Cardiac septum (tissue), 1 donor: ENCODE measurements at places on chromosomes 5 and 9. TPM values are rescaled to one million over a fixed set of nuclear protein-coding genes. Genes with fewer than 3 reads are reported as not detected.

GRCh38 chr5:12102151-12102550 is 197.9 kb upstream of the CTNND2 start:
- no peak for DNase-seq

GRCh38 chr5:39409033-39409432 is 15.7 kb downstream of the DAB2 start:
- no peak for DNase-seq

GRCh38 chr5:56692359-56693219 is 122.8 kb upstream of the MAP3K1 start:
- DNase-seq = no peak

DNA sequence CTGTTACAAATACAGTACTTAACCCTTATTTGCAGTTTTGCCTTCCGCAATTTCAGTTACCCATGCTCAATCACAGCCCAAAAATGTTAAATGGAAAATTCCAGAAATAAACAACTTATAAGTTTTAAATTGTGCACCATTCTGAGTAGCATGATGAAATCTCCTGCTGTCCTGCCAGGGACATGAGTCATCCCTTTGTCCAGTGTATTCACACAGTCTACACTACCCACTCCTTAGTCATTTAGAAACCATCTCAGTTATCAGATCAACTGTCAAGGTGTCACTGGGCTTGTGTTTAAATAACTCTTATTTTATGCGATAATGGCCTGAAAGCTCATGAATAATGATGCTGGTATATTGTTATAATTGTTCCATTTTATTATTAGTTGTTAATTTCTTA is 95.8 kb downstream of the PLCXD3 start:
- DNase-seq = no peak

Gene TMEM141
- total RNA-seq = 62.5 TPM

DNA sequence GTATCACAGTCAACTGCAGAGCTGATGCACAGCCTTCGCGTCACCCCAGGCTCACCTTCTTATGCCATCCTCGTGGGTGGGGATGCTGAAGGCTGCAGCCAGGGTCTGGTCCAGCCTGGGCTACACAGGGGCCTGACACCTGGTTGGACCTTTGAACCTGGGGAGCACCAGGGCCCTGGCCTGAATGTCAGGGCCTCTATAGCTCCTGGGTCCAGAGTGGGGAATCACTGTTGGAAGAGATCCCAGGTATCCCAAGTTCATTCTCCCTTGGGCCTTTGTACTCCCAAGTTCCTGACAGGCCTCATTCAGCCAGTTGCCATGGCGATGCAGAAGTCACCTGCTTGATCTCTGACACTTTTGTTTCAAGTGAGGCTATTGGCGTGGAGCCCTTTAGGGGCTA is 43.8 kb downstream of the ZNF618 start:
- no peak for DNase-seq

- no peak for DNase-seq
These were observed 151.8 kb upstream of the RASA1 start for GRCh38 chr5:87115839-87116364.

GRCh38 chr9:132989414-132989996 is 11.0 kb downstream of the GFI1B start:
- DNase-seq = no peak

Gene NMUR2
- not detected for total RNA-seq

Gene SPOCK1
- 43.4 TPM for total RNA-seq

DNA sequence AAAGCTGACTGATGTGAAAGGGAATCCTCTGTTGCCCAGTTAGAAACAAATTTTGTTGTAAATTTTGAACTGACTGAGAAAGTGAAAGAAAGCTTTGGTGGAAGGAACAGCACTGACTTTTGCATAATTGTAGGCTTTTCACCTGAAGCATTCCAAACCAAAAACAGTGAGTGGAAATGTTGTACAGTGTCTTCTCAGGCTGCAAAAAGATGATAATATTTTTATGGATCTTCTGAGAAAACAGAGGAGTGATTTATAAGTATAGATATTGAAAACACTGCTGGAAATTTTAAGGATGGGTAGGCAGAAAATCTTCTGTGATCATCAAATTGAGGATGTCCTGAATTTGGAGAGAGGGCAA is 40.0 kb downstream of the LURAP1L start:
- no peak for DNase-seq

DNA sequence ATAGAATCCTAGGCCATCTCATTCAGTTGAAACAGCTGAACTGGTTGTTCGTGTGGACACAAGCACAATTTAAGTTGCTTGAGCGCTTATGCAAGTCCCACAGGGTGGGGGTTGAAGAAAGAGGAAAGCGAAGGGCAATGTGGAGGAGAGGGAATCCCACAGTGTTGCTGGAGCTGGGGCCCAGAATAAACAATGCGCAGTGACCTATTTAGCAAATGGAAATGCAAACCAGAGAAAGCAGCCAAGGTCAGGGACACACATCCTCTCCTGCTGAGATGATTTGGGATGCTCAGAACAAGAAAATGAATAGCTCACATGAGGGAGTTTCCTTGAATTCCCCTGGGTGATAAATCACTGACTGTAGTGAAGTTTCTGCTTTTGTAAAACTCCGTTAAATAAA is 838.3 kb downstream of the TLE4 start:
- DNase-seq = no peak
